T-helper 2 cell (primary cell): ENCODE measurements at places on chromosomes 12 and 14.

DNA sequence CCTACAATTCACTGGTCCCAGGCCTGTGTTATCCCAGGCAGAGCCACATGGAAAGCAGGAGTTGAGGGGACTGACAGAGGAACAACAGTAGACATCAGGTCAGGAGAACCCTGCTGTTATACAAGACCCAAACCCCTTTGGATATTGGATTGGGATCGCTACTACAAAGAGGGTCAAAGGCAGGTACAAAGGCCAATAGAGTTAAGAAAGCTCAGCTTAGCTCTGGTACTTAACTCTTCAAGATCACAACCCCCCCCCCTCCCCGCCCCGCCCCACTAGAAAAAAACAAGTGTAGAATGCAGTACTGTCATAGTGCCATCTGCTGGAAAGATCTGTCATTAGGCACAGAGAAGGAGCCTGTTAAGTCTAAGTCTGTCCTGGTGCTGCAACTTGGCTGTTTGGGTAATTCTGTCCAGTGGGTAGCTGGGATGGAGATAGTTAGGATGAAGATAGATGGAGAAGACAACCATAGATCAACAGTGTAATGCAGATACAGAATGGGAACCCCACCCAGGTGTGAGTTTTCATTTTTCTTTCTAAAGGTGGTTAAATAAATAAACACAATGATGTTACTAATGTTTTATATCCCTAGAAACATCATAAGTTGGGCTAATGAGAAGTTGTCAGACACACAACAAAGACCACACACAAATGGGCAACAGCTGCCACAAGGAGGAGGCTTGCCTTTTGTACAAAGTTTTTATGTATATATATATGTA lies 17.2 kb downstream of the REM2 start:
- DNase-seq = peak; percentile 82

DNA sequence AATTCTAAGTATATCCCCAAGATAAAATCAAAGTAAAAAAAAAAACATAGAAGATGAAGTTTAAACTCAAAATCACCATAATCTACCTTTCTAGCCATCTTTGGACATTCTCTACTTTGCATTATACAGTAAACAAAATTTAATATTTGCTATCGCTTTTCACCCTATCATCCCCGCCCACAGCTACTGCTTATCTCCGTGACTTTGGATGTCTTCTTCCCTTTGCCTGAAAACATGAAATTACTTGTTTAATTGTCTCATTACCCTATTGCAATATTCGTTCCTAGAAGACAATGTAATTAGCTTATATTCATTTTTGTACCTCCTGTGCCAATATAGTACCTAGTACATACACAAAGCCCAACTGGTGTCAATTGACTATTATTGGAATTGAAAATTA lies 9.3 kb downstream of the SYNJ2BP start:
- DNase-seq = no peak

- no peak for DNase-seq
Measured at GRCh38 chr14:93799989-93800921, 12.0 kb upstream of the PRIMA1 start.

DNA sequence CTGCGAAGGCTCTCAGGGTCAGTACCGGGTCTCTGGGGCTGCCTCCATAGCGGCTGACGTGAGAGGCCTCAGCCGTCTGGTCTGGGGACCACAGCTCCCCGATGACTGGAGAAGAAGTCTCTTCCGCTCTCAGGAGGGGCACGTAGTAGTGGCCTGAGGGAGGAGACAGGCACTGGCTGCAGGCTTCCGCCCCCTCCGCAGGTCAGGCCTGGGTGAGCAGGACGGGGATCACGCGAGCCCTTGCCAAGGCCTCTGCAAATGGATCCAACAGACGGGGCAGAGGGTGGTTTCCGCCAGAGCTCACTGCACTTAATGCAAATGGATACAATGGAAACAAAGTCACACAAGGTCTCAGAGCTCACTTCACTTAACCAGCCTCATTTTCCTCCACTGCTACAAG lies 24.7 kb downstream of the ANKLE2 start:
- no peak for DNase-seq

- no peak for DNase-seq
Measured at GRCh38 chr12:45168976-45169375, 46.9 kb upstream of the ANO6 start.

GRCh38 chr14:67900231-67900630 lies 80.7 kb downstream of the RAD51B start:
- DNase-seq = no peak

- no peak for DNase-seq
Measured at GRCh38 chr12:127223731-127224130, 1043.2 kb upstream of the TMEM132C start.

DNA sequence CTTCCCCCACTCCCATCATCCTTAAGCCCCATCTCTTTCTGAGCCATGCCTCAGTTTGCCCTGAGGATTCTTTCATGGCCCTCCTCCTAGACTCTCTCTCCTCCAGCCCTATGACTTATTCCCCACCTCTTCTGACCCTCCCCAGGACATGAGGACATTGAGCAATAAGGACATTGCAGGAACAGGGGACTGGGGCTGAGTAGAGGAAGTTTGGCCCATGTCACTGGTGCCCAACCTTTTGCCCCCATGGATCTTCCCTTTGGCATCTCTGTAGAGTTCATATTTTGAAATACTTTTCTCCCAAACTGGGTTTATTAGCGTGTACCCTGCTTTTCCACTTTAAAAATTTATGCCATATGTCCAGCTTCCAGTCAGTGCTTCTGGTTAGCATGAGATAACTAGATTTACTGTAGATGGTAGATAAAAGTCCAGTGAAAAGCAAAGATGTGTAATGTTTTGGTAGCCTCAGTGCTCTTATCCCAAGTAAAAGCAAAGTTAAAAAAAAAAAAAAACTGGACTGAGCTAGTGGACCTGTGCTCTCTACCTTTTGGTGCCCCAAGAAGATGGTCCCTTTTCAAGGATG lies 6.1 kb upstream of the LRP1-AS start:
- DNase-seq = no peak

DNA sequence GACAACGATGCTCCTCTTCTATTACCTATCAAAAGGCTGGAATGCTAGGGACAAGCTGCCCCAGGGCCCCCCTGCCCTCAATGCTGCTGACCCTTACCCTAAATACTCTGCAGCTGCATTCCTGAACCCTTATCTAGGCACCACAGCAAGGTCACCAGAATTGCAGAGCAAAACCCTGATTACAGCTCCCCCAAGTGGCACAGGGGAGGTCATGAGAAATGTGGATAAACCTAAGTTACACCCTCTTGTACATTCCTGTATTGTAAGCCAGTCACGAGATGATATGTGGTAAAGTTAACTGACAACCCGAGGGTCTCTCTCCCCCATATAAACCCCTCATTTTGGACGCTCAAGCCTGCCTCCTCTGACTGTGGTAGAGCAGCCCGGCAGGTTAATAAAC lies 411.8 kb upstream of the STXBP6 start:
- no peak for DNase-seq

DNA sequence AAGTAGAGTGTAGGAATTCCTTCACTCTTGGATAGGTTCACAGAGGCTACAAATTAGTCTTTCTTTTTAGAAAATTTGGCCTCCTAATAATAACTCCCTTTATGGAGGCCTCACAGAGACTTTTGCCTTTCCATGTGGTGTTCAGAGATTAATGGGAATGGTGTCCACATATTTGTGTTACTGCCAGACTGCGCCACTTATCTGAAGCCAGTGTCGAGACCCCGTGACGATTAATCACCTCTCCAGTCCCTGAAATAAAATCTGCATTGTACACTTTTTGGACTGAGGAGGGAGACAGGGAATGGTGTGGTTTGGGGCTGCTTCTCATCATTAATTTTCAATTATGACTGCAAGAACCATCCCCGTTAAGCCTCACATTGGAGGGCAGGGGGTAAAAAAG lies 980.5 kb downstream of the FLRT2 start:
- no peak for DNase-seq

- no peak for DNase-seq
Measured at GRCh38 chr14:70265422-70265821, 76.7 kb upstream of the SLC8A3 start.

DNA sequence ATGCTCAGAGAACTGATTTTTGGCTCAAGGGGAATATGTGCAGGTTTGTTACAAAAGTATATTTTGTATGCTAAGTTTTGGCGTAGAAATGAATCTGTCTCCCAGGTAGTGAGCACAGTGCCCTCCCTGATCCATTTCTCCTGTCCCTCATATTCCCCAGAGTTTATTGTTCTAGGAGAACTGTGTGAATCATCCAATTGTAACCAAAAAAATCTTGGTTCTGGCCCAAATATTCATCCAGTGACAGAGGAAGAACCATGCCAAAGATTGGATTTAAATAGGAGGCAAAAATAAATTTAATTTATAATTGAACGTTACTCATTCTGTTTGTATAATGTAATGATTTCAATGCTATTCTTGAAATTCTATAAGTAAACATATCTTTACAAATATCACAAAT lies 4.8 kb downstream of the CATSPERB start:
- DNase-seq = no peak

DNA sequence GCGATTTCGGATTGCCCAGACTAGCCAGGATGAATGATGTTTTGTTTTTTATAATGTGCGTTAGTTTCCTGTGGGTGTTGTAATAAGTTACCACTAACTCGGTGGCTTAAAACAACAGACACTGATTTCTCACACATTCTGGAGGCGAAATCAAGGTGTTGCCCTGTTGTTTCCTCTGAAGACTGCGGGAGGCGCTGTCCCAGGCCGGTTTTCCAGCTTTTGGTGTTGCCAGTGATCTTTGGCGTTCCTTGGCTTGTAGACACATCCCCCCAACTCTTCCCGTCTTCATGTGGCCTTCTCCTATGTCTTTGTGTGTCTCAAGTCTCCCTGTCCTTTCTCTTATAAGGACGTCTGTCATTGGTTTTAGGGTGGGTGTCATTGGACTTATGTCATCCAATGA lies 267.7 kb downstream of the AACS start:
- no peak for DNase-seq

DNA sequence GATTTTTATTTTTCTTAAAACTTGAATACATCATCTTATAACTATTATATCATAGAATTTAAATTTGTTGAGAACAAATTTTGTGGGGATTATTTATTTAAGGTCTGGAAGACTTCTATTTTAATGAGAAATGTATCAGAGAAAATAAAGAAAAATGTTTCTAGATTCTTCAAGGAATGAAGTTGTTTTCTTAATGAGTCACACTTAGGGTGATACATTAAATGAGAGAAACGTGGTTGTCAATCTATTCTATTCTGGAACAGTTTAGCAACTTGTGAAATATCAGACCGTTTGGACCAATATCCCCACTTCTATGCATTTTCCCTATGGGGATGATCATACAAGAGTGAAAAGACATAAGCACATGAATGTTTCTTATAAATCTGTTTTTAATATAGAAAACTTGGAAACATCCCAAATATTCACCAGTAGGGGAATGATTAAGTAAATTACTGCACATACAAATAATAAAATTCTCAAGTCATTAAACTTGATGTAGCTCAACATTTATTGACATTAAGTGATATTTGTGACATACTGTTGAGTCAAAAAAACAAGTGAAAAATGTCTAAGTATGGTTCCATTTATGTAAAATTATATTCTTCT lies 88.5 kb downstream of the E2F7 start:
- no peak for DNase-seq

DNA sequence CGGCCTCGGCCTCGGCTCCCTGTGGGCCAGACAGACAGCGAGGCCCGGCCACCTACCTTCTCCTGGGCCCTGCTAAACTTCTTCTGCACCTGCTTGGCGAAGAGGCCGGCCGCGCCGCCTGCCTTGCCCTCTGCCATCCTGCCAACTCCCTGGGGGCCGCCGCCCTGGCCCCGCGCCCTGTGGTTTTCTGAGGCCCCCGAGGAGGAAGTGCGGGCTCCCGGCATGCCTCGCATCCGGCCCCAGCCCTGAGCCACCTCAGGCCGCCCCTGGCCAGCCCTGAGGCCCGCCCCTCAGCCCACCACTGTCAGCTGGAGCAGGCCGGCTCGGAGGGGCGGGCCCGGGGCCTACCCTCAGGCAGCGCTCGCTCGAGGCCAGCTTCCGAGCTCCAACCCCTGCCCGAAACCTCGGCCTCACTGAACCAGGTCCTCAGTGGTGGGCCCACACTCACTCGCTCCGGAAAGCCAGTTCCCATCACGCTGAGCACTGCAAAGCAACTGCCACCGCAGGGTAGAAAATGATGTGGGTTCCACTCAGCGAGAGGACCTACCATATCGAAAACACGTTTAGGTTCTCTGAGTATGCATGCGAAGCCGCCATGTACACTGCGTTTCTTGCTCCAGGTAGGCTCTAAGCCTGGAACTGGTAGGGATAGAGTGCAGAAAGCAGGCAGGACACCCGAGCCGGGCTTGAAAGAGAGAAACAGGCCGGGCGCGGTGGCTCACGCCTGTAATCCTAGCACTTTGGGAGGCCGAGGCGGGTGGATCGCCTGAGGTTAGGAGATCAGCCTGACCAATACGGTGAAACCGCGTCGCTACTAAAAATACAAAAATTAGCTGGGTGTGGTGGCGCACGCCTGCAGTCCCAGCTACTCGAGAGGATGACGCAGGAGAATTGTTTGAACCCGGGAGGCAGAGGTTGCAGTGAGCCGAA lies at the start of gene BIN2:
TSS of gene BIN2 (minus strand) at position 209 of the 930 bp plus-strand sequence. CDS start at position 137, 72 bp downstream.
- peak; percentile 92 for DNase-seq

DNA sequence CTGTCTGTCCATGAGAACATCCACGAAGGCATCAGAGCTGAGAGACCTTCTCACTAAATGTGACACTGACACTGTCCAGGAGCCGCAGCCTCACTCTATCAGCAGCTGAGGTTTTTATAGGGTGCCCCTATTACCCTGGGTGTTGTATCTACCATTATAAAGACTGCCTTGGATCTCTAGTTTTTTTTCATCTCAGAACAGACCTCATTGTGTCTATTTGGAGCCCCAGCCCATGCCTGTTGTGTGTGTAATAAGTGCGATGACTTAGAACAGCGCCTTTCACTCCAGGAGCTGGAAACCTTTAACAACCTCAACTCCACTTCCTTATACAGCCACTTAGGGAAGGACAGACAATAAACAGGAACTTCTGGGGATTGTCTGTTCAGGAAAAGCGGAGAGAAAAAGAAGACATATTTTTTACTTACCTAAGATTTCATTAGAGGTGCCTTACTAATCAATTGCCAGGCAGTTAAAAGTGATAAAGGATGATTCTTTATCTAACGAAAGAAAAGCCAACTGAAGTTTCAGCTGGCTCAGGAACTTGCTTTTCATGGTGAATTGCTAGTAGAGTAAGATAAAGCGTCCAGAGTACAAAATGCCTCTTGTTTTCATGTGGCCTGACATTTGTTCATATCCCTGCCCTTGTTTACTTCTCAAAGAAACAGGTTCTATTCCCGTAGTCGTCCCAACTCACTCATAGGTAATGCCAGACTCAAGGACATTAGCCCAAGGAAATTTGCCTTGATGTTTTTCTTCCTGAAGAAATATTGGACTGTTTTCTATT lies 420.6 kb downstream of the RAD51B start:
- DNase-seq = no peak

DNA sequence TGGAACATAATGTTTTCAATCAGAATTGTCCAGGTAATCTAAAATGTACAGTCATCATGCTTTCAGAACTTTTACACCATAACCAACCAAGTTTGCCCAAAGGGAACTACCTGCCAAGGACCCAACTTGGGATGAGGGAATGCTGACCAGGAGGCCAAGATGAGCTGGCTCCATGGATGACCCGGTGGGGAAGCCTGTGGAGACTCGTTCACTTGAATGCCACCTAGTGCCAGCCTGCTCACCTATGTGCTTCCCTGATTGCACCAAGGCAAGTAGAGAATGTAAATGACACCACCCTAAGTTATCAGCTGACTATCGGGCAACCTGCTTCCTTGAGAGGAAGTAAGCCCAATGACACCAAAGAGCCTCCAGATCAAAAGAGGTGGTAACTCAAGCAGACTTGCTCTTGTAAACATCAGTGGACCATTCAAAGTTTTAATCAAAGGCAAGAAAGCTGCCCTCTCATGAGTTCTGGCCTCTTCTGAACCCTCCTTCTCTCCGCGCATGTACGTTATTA lies 137.3 kb downstream of the TTC7B start:
- no peak for DNase-seq
